Pulmonary artery endothelial cell (primary cell): ENCODE measurements at places on chromosomes 7 and 10. TPM values are rescaled to one million over a fixed set of nuclear protein-coding genes. Genes with fewer than 3 reads are reported as not detected.
A peak's percentile ranks its signal among the peaks of the same experiment; 100 is the strongest.

APBB1IP gene
- total RNA-seq: not detected in 2 replicates

FAM131B gene
- total RNA-seq: 1.2 and 1.5 TPM in 2 replicates

SFMBT2 gene
- total RNA-seq: 0.14 and 0.20 TPM in 2 replicates

MYL10 gene
- not detected in 2 replicates for total RNA-seq

DNAJC30 gene
- total RNA-seq: 1.9 and 2.7 TPM in 2 replicates

SPDYE2 gene
- not detected in 2 replicates for total RNA-seq

SLC13A1 gene
- not detected in 2 replicates for total RNA-seq

ASZ1 gene
- not detected in 2 replicates for total RNA-seq

VWA2 gene
- total RNA-seq: not detected in 2 replicates

SLC16A12 gene
- total RNA-seq: 0.66 and 1.3 TPM in 2 replicates

PNLIP gene
- total RNA-seq: not detected in 2 replicates

LDB3 gene
- total RNA-seq: not detected in 2 replicates

SPOCK2 gene
- 0.18 and 0.20 TPM in 2 replicates for total RNA-seq

DNA sequence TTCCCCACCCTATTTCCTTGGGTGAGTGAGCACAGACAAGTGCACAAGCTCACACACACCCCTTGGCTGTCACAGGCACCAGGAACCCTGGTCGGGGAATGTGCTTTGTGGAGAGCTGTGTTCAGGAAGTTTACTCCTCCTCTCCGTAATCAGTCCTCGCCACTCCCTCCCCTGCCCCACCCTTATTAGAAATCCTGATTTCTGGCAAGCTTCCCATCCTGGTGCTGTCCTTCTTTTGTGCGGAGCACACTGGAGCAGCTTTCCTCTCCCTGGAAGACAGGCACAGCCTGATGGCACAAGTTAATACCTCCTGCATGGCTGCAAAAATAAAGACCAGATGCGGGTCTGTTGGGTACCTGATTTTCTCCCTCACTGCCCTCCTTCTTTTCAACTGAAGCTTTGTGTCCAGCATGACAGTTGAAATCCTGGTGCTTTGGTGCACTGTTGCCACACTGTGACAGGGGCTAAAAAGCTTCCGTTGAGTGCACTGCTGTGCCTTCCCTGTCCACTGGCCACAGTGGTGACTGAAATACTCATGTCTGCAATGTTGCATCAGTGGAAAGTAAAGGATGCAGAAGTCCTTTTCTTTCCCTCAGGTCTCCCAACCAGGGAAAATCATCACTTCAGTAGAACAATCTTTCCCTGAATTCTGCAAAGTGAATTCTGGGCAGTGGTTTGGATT, 55.0 kb downstream of the LRRC4 start:
- DNase-seq: no peak

DNA sequence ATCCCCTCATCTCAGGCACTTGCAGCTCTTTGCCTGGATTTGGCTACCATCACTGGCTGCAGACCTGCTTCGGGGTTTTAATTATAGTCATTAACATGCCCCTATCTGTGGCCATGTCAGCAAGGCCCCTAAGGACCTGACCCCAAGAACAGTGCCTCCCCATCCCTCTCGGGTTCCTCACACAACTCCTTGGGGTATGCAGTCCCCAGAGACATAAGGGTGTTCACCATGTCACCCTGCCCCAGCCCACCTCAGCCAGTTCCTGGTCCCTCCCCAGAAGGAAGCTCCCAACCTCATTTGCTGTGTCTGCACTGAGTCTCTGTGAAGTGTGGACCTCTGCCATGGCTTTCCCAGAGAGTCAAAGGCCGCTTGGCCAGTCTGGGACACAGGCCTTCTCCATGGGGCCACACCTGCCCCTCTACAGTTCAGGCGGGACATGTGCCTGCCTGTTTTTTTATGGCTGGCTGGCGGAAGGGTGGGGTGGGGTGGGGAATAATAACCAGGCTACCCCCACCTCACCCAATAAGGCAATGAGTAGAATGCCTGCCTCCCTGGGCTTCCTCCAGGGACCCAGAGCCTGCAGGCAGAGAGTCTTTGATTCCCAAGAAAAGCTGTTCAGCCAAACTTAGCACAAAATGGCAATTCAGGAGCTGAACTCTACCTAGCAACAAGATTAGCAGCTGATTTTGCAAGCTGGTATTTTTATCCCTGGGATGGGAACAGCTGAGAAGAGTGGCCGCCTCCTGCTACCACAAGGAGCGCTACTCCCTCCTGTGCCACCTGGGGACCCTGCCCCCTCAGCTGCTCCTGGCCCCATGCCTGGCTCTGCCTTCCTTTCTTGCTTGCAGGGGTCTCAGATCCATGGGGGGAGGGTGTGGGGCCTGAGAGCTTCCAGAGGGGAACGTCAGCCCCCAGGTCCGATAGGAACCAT, 23.7 kb upstream of the CAMK2B start:
- DNase-seq: no peak

- peak; percentile 64 for DNase-seq
Measured at GRCh38 chr10:73906524-73907447, 4.1 kb upstream of the PLAU start.

DNA sequence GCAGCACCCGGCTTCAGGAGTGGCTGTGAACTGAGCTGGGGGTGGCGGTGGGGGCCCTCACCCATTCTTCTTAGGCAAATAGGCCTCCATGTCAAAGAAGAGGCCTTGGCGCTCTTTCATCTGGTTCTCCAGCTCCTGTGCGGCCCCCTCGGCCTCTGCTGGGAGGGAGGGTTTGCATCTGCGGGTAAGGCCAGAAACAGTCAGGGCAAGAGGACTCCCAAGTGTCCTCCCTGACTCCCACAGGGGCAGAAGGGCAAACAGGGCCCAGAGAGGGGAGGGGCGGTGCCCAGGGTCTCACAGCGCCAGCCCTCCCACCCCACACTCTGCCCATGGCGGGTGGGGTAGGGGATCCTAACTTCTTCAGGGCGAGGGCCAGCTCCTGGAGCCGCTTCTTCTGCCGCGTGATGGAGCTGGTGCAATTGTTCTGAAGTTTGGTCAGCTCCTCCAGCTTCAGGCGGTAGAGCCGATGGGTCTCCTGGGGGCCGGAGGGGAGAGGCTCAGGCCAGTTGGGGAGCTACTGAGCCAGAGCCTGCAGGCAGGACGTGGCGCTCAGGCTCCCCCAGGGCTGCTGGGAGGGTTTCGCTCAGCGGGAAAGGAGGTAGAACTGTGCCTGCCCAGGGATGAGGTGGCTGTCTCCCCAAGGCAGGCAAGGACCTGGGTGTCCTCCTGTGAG, 2.2 kb downstream of the TMEM120A start:
- no peak for DNase-seq

GRCh38 chr10:11707624-11708350, 34.4 kb upstream of the ECHDC3 start:
- no peak for DNase-seq

- no peak for DNase-seq
Measured at GRCh38 chr7:3722396-3722922, 421.4 kb downstream of the SDK1 start.

- DNase-seq: no peak
Measured at GRCh38 chr10:84588426-84588825, 260.0 kb downstream of the CCSER2 start.

GRCh38 chr10:1577945-1578344, 159.4 kb downstream of the ADARB2 start:
- DNase-seq: no peak

- no peak for DNase-seq
Measured at GRCh38 chr10:44993922-44994751, 6.6 kb upstream of the ZNF22 start.

DNA sequence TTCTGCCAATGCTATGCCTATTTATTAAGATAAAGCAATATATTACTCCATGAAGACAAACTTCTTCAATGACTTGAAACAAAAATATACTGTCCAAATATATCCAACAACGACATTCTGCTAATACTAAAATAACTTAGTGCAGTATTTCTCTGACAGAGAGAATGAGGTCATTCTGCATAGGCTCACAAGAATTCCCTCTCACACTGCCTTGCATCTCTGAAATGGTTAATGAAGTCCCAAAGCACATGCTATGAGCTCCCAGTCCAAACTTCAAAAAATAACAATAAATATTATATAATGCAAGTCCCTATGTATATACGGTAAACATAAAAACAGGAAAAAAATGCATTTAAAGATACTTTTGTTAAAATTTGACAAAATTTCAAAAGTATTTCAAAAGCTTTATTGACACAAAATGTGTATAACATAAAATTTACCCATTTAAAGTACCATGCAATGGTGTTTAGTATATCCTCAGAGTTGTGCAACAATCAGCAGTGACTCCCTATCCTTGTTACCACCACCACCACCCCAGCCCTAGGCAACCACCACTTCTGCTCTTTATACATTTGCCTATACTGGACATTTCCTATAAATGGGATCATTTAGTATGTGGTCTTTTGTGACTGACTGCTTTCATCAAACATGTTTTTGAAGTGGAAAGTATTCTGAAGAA, 27.6 kb downstream of the CHCHD3 start:
- DNase-seq: no peak

- DNase-seq: no peak
Measured at GRCh38 chr10:35558276-35558675, 46.9 kb upstream of the GJD4 start.

- DNase-seq: no peak
Measured at GRCh38 chr10:69869291-69869961, 67.7 kb downstream of the COL13A1 start.

DNA sequence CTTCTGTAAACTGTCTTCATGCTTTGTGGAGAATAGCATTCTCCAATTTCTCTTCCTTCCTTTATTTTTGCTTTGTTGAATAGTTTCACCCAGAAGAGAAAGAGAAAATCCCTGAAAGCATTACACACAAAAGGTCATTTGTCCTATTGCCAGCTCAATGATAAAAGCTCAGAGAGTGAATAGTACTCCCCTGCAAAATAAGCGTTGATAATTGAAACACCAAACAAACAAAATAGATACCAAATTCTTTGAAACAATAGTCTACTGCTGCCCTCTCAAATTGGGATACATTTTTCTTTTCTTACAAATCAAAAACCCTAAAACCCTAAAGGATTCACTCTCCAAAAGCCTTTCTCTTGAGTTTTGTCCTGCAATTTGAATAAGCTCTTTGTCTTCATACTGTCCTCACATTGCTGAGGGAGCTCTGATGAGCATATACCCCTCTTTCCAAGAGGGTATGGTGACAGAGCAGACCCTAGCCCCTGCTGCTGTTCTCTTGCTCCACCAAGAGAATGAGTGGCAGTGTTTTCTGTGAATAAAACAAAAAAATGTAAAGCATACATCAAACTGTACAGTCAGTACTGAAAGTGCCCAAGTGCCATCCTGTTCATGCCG, 134.4 kb downstream of the CSTF2T start:
- no peak for DNase-seq

DNA sequence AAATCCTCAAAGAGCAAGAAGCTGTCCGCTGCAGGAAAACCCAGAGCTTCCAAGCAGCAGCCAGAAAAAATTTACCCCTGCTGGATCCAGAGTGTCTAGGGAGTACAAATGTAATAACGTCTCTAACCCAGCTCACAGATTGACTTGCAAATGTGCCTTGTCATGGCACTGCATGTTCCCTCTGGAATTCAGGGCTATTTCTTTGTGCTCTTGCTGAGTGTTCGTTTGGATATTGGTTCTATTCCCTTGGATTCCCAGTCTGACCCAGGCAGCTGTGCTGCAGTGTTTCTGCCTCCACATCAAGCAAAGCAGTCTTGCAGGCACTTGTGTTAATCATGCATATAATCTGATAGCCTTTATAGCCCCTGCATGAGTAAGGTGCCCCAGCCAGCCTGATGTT, 209.9 kb upstream of the GHITM start:
- no peak for DNase-seq

DNA sequence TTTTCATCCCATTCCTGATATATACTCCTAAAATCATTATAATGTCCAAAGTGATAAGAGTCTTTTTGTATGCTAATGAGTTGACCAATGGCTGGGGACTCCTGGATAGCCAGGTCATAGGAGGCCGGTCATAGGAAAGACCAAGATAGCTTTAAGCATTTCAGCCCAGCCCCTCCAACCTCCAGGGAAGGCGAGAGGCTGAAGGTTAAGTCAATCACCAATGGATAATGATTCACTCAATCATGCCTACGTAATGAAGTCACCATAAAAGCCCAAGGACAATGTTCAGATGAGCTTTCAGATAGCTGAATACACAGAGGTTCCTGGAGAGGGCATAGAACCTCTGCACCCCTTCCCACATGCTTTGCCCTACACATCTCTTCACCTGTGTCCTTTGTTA, 75.7 kb downstream of the VWDE start:
- no peak for DNase-seq

DNA sequence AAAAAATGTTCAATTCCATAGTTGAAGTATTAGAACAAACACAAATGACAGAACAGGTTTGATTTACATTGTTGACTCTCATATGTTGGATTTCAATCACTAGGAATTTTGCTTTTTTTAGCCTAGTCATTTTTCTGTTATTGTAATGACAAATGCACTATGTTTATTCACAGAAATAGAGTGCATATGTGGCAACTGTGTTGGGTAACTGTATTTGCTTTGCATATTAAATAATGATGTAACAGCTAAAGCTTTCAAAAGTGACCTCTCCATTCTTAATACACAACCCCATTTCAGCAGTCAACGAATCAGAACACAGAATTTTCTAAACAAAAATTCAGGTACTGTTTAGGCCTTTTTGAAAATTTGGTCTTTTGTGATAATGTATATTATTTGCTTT, 54.0 kb upstream of the SLC26A5 start:
- DNase-seq: no peak

- peak; percentile 68 for DNase-seq
Measured at GRCh38 chr10:131946321-131946751, 35.4 kb downstream of the BNIP3 start.

- DNase-seq: no peak
Measured at GRCh38 chr7:47389923-47390630, 191.8 kb downstream of the TNS3 start.
